Activated CD4-positive, alpha-beta T cell treated with anti-CD3 and anti-CD28 coated beads for 48 hours (primary cell): ENCODE measurements at places on chromosomes 4 and X.
A peak's percentile ranks its signal among the peaks of the same experiment; 100 is the strongest.

DNA sequence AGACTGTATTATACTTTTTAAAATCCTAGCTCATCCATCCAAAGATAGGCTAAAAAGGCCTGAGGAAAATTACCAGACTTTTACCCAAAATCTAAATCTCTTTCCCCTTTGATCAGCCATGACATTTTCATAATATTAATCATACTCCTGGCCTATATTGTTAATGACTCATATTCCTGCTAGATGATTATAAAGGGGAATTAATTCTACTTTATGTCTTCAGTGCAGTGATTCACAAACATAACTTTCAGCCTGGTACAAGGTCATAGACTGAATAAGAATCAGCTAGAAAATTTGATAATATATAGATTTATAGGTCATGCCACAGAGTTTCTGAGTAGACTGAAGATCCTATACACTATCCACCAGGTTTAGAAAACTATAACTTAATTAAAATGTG is 1905.4 kb downstream of the C4orf33 start:
- DNase-seq = no peak

- no peak for DNase-seq
Measured at GRCh38 chrX:96791559-96791958, 92.1 kb upstream of the RPA4 start.

DNA sequence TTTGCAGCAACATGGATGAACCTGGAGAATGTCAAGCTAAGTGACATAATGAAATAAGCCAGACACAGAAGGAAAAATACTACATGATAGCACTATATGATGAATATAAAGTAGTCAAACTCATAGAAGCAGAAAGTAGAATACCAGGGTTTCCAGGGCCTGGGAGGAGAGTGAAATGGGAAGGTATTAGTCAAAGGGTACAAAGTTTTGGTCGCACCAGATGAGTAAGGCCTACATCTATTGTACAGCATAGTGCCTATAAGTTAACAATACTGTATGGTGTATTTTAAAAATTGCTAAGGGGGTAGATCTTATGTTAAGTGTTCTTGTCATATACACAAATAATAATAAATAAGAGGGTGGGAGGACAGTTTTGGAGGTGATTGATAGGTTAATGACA is 41.5 kb downstream of the ENOX2 start:
- DNase-seq = peak; percentile 4

GRCh38 chr4:35506161-35506560 is 738.2 kb downstream of the ARAP2 start:
- DNase-seq = no peak

DNA sequence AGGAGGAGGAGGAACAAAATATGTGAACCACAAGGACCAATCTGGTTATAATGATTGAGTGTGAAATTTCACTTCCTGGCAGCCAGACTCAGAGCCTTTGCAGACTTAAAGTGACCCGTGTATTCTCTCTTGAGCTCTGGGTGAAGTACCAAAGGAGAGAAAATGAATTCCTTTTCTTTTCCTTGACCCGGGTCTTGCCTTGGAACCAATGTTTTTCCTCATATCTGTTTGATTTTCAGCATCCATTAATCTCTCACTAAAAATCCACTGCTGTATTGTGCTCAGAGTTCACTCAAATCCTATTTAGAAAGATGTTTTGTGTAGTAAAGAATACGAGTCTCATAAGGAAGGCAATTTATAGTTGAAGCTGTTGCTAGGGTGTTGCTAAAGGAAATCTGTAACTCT is 78.3 kb upstream of the C1QTNF7 start:
- DNase-seq = no peak
